Esophagus muscularis mucosa (tissue), 4 donors: ENCODE measurements at places on chromosomes 2 and 18. TPM values are rescaled to one million over a fixed set of nuclear protein-coding genes. Genes with fewer than 3 reads are reported as not detected.

COBLL1 gene
- total RNA-seq = 60.8 TPM

- DNase-seq = no peak
Observed at GRCh38 chr2:42063431-42064171, 15.8 kb downstream of the PKDCC start.

KCNJ13 gene
- not detected for total RNA-seq

SERPINB4 gene
- total RNA-seq = not detected

DNA sequence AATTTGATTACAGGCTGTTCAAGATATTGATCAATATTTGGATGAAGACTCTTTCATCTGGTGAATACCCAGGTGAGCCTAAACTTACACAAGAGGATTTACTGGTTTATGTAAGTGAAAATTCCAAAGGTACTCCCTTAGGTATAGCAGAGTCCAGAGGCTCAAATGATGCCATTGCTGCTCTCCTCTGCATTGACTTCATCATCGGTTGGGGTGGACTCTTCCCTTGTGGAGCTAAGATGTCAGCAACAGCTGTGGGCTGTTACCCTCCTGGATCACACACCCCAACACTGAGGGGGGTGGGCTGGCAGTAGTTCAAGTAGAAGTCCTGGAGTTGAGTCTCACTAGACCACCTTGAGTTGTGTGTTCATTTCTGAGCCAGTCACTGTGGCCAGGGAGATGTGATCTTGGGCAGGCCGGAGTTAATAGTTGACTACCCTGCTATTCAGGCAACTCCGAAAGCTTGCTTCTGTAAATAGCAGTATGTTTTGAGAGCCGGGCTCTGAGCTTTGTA, 236.9 kb downstream of the PTPRM start:
- peak; percentile 24 for DNase-seq

DNA sequence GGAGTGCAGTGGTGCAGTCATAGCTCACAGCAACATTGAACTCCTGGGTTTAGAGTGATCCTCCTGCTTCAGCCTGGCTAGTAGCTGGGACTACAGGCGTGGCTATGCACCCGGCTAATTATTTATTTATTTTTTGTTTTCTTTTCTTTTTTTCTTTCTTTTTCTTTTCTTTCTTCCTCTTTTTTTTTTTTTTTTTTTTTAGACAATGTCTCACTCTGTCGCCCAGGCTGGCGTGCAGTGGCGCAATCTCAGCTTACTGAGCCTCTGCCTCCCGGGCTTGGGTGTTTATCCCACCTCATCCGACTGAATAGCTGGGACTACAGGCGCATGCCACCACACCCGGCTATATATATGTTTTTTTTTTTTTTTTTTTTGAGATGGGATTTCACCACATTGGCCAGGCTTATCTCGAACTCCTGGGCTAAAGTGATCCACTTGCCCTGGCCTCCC, 1.4 kb upstream of the ANXA4 start:
- DNase-seq = no peak

PUM2 gene
- total RNA-seq = 93.7 TPM

DNA sequence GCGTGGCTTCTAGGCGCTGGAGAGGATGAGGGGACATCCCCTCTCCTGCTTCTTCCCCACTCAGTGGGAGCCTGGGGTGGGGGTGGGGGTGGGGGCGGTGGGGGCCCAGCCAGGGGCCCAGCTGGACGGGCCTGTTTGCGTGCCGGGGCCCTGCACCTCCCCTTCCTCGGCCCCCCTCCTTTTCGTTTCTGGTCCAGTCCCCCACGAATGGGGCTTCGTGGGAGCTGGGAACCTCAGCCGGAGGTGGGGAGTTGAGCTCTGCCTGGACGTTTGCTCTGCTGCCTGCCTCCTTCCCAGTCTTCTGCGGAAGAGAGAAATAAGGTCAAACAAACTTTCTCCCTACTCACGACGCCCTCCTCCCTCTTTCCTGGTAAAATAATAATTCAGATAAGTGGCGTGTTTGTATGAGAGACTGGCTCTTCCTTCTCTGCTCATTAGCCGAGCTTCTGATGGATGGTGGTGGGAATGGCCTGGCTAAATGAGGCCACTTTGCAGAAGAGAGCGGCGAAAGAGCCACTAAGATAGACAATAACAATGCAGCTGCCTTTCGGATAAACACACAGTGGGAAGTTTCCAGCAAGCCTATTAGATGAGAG, 782 bp downstream of the MTA3 start:
- no peak for DNase-seq

DNA sequence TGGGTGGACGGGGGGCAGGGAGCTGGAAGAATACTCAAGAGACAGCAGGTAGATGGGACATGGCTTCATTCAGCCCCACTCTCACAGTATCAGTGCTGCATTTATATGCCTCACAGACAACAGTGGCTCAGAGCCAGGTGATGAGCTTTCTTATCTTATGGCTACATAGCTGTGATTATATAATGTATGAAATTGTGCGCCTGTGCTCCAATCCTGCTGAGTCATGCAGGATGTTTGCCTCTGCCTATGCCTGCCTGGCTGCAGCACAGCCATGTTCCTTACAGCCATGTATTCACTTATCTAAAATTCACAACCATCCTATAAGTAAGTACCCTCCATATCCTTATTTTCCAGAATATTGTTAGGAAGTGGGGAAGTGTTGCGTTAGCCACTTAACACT, 37.7 kb upstream of the RNF103 start:
- DNase-seq = no peak

UGT1A1 gene
- total RNA-seq = not detected

DNA sequence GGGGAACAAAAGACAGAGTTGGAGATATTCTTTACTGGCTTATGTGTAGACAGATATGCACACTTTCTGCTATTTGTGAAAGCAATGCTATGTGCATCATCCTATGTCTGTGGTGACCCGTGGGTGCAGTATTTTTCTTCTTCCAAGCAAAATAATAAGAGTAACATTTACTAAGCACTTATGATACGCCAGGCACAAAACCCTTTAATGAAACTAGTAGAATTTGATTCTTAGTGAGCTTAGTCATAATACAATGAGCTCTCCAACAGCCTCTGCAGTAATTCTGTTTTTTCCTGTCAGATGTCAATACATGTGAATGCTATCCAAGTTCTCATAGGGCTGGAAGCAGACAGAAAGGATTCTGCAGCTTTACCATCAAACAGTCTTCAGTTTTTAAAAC, 130.6 kb downstream of the RAD51AP2 start:
- DNase-seq = no peak

DNA sequence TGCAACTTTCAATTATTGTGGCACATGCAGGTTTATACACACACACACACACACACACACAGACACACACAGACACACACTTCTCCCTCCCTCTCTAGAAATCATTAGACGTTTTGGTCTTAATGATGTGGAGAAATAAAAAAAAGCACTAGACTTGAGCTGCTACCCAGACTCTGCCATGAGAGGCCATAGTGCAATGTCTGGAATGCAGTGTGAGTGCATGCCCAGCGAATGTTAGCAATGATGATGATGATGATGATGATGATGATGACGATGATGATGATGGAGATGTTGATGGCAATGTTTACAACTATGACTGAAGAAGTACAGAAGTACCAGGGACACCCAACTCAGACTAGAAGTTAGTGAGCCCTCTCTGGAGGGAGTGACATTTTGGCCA, 23.8 kb upstream of the KLHL29 start:
- no peak for DNase-seq

GRCh38 chr18:75207310-75208154, 1.4 kb downstream of the PTGR3 start:
- DNase-seq = peak; percentile 90

IL37 gene
- not detected for total RNA-seq

NUP35 gene
- 7.6 TPM for total RNA-seq

GRCh38 chr2:68420254-68420910, 46.7 kb downstream of the FBXO48 start:
- DNase-seq = no peak

- DNase-seq = no peak
Observed at GRCh38 chr2:12057436-12058166, 311.2 kb downstream of the LPIN1 start.

DNA sequence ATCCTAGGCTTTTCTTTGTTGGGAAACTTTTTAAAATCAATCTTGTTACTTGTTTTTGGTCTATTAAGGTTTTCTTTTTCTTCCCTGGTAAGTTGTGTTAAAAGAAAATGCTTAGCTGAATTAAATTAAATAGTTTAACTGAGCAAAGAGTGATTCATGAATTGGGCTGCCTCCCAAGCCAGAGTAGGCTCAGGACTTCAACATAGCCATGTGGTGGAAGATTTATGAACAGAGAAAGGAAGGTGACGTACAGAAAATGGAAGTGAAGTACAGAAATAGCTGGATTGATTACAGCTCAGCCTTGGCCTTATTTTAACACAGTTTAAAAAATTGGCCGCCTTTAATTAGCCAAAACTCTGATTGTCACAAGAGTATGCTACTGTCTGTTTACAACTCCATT, 27.9 kb upstream of the GALNT5 start:
- DNase-seq = no peak

MBD2 gene
- 30.7 TPM for total RNA-seq

ADAM23 gene
- total RNA-seq = 3.0 TPM

GRCh38 chr18:35703043-35703688, 121.6 kb downstream of the GALNT1 start:
- no peak for DNase-seq

DNA sequence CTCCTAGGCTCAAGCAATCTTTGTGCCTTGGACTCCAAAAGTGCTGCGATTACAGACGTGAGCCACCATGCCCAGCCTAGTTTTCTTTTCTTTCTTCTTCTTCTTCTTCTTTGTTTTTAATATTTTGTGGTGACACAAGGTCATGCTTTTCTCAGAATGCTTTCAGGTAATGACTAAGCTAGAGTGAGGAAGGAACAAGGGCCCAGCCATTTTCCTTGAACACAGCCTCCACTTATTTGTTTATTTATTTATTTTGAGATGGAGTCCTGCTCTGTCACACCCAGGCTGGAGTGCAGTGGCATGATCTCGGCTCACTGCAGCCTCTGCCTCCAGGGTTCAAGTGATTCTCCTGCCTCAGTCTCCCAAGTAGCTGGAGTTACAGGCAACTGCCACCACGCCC, 74.3 kb upstream of the ST3GAL5 start:
- DNase-seq = no peak

MC4R gene
- total RNA-seq = 1.4 TPM

GRCh38 chr2:128534688-128535392, 216.2 kb upstream of the HS6ST1 start:
- no peak for DNase-seq

ADRA2B gene
- total RNA-seq = 2.8 TPM

CDK5R2 gene
- 0.33 TPM for total RNA-seq

CROCC2 gene
- not detected for total RNA-seq

GRCh38 chr2:113875135-113875534, 14.8 kb upstream of the ACTR3 start:
- no peak for DNase-seq

SERPINB3 gene
- total RNA-seq = not detected

DNA sequence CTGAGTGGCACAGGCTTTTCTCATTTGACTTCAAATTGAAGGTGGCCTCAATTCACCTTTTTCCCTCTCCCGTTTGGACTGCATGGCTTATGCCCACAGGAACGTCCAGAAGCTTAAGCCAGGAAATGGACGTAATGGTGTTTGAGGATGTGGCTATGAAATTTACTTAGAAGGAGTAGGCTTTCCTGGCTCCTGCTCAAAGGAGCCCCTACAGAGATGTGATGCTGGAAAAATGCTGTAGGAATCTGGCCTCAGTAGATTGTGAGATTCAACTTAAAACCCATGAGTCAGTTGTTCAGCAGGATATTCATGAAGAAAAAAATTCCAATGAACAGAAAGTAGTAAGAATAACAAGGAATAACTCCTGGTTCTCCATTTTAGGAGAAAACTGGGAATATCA, 129.0 kb downstream of the ICOS start:
- no peak for DNase-seq

GRCh38 chr2:38462121-38462661, 85.1 kb upstream of the ATL2 start:
- no peak for DNase-seq

- DNase-seq = no peak
Observed at GRCh38 chr2:72116081-72116533, 31.6 kb downstream of the CYP26B1 start.

DNA sequence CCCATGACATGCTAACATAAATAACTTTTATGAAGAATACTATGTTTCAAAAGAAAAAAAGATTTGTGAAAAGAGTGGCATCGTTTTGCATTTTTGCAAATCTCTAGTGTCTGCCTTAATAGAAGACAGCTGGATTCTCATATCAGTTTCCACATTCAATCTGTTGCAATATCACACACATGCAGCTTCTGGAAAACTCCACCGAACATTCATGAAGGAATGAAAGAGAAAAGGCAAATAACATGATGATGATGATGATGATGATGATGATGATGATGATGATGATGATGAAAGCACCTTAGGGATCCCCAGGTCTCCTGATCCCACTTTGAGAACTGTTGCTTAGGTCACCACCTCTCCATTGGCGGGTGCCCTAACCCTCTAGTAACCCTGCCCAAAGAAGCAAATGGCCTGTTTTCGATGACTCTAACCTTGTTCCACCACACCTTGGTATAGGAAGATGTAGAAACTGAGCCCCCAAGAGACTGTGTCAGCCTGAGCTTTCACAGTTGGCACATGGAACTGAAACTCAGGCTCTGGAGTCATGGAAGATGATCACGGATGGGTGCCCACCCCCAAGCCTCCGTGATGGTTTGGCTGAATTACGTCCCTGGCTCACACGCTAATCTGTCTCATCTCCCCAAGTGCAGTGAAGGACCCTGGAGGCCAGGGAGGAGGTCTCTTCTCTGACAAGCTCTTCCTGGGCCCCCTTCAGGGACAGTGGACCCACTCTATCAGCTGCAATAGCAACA, 80.1 kb upstream of the SMAD7 start:
- DNase-seq = no peak

SNTG2 gene
- total RNA-seq = 3.3 TPM

DNA sequence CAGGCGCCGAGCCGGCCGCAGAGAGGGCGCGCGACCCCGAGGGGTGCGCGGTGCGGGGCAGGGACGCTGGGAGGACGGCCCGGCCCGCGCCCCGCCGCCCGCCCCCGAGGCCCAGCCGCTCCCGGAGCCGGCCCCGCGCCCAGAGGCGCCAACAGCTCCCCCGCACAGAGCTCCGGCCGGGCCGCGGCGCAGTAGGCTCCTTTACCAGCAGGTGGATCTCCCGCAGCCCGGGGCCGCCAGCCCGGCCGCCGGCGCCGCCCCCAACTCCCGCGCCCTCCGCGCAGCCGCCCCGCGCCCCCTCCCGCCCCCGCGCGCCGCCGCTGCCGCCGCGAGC, 258 bp downstream of the MGAT4A start:
- no peak for DNase-seq

DNA sequence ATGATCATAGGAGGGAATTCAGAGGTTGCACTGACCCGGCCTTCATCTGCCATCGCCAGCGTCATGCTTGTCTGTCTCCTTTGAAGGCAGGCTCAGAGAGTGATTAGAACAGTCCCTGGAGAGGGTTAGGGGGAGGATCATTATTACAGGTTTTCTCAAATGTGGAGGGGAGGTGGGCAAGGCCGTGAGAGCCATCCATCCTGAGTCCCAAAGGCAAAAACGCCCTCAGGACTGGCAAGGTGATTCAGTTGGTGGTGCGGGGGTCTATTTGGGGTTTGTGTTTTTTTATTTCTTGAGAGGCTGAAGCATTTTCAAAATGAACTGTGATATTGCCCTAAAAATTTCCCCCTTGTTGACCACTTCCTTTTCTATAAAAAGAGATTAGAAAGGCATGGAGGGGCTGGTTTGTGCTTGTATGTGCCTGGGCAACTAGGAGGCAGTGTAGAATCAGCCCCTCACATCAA, 39.3 kb upstream of the GYPC start:
- DNase-seq = no peak

CXCR4 gene
- total RNA-seq = 5.9 TPM

GRCh38 chr2:72979896-72980295, 62.6 kb downstream of the EMX1 start:
- no peak for DNase-seq
